Activated T-cell treated with anti-CD3 and anti-CD28 coated beads, Interleukin-2, amount 50 U/mL, for 4 hours (primary cell): ENCODE measurements at places on chromosomes 3 and 15. TPM values are rescaled to one million over a fixed set of nuclear protein-coding genes. Genes with fewer than 3 reads are reported as not detected.

The CADM2 gene
- not detected for total RNA-seq

The GATM gene
- 1.2 TPM for total RNA-seq

- DNase-seq = no peak
These were observed 22.2 kb downstream of the TMEM212 start for GRCh38 chr3:171865191-171865865.

- DNase-seq = no peak
These were observed 30.7 kb upstream of the CBLB start for GRCh38 chr3:105899516-105899915.

GRCh38 chr3:153903430-153903829 lies 217.8 kb upstream of the ARHGEF26 start:
- no peak for DNase-seq

GRCh38 chr3:122993124-122993978 lies 34.2 kb downstream of the SEMA5B start:
- DNase-seq = no peak
